ENCODE measurements at places on chromosomes 16 and 17.

DNA sequence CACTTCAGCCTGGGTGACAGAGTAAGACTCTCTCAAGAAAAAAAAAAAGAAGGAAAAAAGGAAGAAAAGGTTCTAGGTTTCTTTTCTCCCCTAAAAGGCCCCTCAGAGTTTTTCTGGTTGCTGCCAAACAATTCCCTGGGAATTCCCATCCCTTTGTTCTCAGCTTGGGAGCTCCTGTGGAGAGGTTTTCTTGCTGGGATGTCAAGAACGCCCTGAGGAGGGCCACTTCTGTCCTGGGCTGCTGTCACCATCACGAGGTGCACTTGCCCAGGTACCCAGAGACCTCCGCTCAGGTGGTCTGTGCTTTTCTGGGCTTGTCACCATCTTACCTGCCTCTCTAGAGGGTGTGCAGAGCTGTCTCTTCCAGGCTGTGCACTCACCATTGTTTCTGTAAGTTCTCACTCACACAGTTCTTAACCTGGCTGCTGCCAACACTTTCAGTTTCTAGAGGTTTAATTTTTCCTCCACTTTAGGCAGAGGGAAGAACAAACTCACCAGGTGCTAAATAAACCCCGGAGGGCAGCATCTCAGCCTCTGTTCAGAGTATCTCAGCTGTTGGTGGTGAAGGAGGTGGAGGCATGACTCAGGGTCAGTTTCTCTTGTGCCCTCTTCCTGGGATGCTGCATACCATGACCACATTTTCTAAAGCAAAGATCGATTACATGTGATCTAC is 2.4 kb upstream of the COX6A2 start:
- no peak for DNase-seq

DNA sequence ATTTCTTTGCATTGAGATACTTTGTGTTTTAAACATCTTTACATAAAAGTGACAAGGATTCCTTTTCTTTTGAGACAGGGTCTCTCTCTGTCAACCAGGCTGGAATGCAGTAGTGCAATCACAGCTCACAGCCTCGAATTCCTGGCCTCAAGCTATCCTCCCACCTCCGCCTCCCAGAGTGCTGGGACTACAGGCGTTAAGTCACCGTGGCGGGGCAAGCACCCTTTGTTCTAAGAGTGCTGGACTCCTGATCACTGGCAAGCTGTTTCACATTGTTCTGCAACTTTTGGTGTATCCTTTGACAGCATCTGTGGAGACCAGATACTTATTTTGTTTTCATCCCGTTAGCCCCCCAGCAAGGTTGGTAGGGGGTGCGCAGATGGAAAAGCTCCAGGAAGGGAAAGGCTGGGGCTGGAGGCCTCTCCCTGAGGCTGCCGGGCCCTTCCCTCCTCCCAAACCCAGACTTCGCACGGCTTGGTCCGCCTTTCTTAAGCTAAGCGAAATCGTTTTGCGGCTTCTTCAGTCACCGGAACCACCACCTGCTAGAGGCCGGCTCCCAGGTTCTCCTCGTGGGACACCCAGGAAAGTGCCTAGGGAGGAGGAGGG is 1.1 kb downstream of the ST6GALNAC2 start:
- DNase-seq: no peak

- DNase-seq: no peak
Measured at GRCh38 chr16:27851586-27851985, 211.9 kb downstream of the GSG1L start.

GRCh38 chr16:4390266-4391260 is 18.9 kb downstream of the VASN start:
- DNase-seq: no peak

DNA sequence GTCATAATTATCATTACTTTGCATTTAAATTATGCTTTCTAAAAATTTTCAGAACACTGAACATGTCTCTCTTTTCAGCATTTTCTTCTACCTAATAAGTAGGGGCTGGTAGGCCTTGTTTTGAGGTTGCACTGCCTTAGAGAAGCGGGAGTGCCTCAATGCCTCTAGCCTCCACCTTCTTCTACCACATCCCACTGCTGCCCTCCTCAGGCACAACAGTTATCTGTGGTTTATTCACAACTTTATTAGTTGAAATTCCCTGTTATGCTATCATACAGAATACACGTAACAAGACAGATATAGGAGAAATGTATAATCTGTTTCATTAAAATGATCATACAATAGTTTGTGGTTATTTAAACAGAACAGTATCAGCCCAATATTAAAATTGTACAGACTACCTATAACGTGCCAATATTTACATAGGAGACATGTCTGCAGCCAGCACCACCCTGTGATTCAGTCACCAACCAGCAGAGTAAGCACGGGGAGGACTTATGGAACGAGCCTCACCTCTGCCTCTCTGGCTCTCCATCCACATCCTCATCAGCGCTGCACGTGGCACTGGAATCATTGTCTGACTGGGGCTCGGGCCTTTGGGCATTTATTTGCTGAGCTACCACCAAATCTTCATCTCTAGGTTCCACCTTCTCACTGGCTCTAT is 101.2 kb downstream of the TTC19 start:
- no peak for DNase-seq

DNA sequence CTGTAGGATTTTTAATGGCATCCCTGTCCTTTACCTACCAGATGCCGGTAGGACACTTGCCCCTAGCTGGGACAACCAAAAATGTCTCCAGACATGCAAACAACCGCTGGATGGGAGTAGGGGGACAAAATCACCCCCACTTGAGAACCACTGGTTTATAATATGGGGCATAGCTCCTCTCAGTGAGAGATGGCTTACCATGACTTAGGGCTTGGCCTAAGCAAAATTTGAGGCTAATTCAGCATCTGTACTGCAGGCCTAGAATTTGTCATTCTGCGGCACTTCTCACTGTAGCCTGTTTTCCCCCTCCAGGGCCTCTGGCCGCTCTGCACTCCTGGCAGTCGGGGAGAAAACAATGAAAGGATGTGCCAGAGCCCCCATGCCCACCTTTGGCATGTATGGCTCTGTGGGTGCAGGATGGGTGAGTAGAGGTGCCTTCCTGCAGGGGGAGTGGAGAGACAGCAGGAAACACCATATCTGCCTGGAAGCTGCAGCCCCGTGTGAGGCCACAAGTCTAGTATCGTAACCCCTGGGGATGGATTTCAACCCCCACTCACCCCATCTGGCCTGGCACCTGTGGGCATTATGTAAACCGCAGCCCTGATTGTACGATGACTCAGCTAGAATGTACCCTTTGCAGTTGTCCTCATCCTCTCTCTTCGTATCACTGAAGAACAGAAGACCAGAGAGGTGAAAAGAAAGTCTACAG is 268.1 kb downstream of the SOX9 start:
- DNase-seq: peak; percentile 41

DNA sequence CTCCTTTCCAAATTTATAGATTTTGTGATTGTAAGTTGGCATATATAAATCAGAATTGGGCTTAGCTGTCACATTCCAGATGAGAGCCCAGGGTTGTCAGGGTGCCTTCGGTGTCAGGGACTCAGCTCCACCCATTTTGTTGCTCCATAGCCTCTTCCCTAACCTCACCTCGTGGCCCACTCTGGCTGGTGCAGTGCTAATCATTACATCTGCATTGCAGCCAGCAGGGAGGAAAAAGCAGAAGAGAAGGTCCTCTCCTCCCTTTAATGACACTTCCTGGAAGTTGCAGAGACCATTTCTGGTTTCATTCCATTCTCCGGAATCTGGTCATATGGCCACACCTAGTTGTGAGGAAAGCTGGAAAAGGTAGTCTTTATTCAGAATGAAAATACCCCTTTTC is 113.3 kb downstream of the CCT6B start:
- no peak for DNase-seq

DNA sequence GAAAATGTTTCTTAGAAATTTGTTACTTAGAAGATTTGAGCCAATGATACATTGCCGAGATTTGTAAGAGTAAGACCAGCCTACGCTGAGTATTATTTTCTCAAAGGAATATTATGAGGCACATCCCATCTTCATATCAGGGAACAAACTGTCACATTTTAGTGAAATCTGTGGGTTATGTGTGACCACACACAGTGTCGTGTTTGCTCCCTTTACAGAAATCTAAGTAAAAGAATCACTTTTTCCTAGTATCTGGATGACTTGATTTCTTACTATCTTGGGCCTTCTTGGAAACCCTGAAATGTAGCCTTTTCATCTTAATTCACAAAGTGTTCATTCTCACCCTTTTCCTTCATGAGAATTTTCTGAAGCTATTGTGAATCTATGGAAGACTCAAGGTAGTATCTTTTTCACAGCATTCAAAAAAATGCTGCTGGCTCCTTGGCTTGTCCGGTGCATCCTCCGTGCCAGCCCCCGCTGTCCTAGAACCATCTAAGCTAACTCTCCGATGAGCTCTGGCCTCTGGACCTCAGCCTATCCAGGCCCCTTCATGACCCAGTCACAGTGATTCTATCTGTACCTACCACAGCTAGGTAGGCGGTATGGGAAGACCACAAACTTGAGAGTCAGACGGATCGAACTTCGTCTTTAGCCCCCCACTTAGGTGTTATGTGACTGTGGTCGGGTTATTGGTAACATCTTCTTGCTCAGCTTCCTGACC is 524.3 kb downstream of the MAF start:
- no peak for DNase-seq

- DNase-seq: no peak
Measured at GRCh38 chr17:50267074-50267841, 7.0 kb upstream of the TMEM92 start.

DNA sequence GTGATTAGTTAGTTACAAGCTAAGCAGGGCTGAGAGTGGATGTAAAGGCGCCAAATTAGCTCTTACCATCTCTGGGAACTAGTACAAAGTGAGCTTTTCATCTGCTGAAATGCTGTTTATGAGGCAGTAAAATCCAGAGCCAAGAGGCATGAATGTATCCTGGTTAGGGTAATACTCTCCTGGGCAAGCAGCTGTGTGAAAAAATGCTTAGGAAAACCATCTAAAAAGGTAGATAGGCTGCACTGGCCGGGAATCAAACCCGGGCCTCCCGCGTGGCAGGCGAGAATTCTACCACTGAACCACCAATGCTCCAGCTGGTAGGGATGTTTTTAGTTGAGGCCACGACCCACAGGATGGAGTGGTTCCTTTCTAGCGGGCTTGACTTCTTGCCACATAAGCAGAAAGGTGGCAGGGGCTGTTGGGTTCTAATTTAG is 23.0 kb downstream of the VAC14 start:
- DNase-seq: no peak

- no peak for DNase-seq
Measured at GRCh38 chr17:79242873-79243602, 168.4 kb downstream of the ENGASE start.

GRCh38 chr17:7478276-7479212 is 887 bp downstream of the ZBTB4 start:
- peak; percentile 53 for DNase-seq

- DNase-seq: no peak
Measured at GRCh38 chr16:89430436-89431157, 59.8 kb downstream of the ANKRD11 start.

- no peak for DNase-seq
Measured at GRCh38 chr16:89045181-89045815, 48.4 kb upstream of the ACSF3 start.

All from 8988T (cell line).